Suppressor macrophage treated with lipopolysaccharide for 1 hour (primary cell): ENCODE measurements at places on chromosomes 7 and 10.

- DNase-seq = no peak
Observed at GRCh38 chr7:84688671-84689070, 494.1 kb upstream of the SEMA3A start.

DNA sequence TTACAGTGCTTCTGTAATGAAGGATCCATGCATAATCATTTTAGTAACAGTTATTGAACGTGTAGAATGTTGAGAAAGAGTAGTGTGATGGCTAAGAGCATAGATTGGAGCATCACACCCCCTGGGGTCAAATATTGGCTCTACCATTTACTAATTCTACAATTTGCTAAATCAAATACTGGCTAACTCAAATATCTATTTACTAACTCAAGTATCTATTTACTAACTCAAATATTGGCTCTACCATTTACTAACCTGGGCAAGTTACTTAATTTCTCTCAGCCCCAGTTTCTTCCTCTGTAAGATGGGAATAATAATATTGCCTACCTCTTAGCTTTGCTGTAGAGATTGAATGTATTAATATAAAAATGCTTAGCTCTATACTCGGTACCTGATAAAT lies 64.0 kb downstream of the CDK14 start:
- DNase-seq = no peak

DNA sequence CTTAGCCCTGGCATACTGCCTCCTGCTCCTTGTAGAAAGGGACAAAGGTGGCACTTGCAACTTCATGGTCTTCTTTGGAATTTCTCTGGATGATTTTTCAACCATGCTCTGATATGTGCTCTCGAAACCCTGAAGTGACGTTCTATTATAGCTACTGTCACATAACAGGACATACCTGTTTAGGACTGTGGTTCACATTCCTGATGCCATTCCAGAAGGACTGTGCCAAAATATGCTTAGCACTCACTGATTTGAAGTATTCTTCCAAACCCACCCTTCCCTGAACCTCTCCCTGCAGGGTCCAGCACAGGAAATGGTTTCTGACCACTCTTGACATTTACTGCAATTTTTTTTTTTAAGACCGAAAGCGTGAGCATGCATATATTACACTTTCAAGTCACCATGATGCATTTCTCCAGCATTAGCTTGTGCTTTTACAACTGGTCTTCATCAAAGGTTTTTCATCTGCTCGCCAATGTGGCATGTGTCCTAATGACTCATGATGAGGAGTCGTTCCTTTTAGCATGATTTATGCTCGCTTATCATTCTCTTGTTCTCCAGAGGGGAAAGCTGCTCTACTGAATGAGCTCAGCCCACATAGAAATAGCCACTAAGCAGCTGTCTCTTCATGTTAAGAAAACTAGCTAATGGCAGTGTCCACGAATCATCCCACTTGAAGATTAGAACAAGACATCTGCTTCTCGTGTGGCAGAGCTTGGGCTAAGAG lies 135.2 kb downstream of the ADAM12 start:
- peak; percentile 3 for DNase-seq

- peak; percentile 81 for DNase-seq
Observed at GRCh38 chr7:100444311-100445278, 8.3 kb upstream of the PPP1R35 start.

- peak; percentile 75 for DNase-seq
Observed at GRCh38 chr10:6995831-6996230, 415.0 kb downstream of the SFMBT2 start.

DNA sequence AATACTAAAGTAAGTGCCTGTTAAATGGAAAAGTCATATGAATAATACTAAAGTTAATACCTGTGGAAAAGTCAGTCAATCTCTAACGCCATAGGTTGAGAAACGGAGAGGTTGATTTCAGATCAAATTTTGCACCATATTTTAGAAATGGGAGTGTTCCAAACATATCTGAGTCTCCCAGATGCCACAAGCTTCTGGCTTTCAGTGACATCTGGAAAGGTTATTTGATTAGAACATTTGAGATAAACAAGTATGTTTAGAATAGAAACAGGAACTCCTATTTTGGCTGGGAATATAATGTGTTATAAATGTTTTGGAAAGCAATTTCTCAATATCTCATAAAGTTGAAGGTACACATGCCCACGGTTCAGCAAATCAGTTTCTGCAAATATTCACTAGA lies 5.8 kb downstream of the MACC1 start:
- no peak for DNase-seq

GRCh38 chr7:91571601-91572000 lies 307.4 kb downstream of the FZD1 start:
- no peak for DNase-seq

DNA sequence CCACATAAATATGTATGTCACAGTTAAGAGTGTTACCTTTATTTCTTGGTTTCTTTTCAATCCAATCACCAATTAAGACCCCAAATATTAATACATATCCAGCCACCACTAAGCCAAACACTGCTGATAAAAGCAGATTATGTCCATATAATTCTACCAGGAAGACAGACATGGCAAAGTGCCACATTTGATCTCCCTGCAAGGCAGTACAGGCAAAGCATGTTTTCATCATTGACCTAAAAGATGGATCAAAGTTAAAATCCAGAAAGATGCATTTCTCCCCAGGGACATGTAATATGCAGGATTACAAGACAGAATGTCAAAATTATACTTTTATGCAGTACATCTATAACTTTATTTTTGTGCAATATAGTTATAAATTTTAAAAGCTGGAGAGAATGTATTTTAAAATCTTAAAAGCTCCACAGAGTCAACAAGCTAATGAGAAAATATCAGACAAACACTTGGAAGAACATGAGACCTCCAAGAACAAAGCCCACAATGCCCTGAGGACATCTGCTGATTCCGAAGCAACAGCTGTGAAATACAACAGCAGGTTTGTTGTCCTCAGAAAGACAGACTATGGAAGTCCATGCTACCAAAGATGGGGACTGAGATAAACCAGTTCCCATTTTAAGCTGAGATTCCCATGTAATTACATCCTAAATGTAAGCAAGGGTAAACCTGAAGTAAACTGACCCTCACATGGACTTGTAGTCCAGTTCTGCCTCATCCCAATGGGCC lies 54.5 kb upstream of the TOMM7 start:
- DNase-seq = no peak

DNA sequence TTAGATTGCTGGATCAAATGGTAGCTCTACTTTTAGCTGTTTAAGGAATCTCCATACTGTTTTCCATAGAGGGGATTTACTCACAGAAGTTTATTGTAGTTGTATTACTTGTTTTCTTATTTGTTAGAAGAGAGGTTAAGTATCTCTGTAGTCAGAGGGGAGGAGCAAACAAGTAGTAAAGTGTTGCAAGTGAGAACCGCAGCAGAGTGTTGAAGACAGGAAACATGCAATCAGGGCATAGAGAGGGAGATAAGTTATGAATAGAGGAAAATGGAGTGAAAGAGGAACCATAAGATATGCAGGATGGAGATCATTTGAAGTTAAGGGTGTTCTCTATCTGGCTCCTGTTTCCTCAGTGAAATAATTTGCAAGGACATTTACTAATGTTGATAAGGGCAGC lies 331.4 kb upstream of the TMEM229A start:
- no peak for DNase-seq

DNA sequence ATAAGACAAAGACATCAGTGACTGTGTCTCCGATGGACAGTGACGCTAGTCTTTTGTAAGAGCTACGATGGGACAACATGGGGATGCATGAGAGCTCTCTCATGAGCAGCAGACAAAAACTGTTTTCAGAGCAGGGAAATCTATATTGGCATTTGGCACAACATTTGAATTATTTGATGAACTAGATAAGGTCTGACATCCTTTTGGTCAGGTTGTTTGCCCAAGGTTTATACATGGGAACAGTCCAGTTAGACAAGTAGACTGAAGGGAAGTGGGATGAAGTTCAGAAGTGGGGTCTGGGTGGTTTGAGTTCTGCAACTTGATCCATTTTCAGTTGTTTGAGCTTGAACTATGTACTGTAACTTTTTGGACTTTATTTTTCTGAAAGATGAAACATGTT lies 50.8 kb downstream of the BUB3 start:
- no peak for DNase-seq

DNA sequence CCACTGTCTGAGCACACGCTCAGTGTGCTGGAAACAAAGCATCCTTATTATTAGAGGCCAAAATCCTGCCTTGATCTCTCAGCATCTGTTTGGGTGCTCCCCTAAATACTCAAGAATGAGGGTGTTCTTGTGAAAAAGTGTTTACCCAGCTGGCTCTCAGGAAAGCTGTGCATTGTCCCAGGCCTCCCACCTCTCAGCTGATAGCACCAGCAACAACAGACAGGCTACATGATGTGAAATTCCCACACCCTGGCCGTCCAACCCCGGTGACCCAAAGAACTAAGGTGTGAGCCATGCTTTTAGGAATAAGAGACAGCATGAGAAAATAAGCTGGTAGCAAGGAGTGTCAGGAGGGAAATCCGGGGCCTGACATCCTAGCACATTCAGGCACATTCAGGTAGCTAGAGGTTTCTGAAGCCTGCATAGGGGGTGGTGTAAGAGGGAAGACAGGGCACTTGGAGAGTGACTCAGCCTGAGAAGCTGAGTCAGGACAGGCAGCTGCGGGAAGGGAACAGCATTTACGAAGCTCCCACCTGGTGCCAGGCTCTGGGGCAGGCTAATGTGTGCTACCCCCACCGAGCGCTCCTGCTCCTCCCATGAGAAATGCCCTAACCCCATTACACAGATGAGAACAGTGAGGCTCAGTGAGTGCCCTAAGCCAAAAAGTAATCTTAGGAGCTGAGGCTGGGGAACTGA lies 205.6 kb downstream of the GRID1 start:
- DNase-seq = no peak

- DNase-seq = no peak
Observed at GRCh38 chr10:17527514-17528146, 73.2 kb upstream of the ST8SIA6 start.

DNA sequence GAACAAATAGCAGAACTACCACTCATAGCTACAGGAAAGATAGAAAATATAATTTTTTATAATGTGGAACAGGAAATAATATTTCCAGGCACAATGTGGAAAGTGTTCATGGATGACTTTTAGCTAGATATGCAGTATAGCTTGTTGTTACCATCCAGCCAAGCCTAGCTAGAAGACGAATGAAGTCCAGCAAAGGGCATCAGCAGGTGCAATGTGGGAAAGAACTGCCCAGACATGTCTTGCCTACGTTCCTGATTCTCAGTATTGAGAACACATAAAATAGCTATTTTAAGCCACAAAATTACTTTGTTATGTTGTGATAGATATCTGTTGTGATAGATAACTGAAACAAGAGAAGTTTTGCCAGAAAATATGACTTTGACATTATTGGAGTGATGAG lies 1690.0 kb upstream of the LRRTM3 start:
- DNase-seq = no peak

- DNase-seq = no peak
Observed at GRCh38 chr10:122147663-122148062, 123.4 kb upstream of the BTBD16 start.
